ENCODE measurements at places on chromosomes 12 and 14.

DNA sequence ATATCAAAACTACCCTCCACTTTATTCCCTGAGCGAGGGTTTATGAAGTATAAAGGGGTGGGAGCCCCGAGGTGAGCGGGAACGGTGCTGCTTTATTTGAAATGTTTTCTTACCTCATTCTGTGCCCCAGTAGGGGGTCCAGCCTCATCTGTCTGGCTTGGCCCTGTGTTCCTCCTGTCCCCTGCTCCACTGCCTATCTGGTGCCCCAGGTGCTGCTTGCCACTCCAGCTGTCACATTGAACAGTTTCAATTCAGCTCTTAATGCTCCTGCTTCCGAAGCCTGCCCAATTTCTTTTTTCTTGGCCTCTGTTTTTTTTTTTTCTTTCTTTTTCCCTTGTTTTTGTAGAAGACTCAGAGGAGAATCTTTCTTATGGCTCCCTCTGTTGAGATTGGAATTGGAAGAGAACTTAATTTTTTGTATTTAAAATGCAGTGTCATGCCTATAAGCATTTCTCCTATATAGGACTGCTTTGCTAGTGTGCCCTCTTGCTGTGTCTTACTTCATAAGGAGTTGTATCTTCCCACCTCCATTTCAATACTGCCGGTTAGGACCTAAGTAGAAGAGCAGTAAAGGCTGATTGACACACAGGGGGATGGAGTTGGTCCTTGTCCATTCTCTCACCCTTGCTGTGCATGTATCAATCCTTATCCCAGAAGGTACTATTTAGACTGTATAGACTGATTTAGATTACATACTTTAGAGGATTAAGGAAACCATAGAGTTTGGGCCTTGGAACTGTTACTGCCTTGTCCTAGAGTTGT is 2.3 kb downstream of the ATXN7L3B start:
- DNase-seq, result no peak

DNA sequence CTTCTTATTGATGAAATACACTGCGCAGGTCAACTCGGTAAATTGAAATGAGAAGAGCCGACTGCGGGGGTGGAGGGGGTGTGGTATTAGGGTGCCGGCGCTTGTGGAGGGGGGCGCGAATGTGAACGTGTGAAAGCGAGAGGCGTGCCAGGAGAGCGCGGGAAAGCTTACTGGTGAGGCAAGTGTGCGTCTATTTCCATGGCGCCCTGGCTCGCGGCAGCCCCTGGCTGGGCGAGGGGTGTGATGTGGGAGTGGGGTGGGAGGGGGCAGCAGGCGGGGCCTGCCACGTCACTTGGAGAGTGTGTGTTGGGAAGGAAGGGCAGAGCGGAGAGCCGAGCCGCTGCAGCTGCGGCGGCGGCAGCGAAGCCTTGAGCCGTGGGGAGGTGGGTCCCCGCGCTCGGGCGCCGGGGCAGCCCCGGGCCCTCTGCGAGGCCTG is 88.8 kb downstream of the GALNT8 start:
- no peak for DNase-seq

- DNase-seq, result no peak
These were observed 5.5 kb upstream of the KRT84 start for GRCh38 chr12:52390739-52391617.

- DNase-seq, result no peak
These were observed 9.4 kb downstream of the ASPG start for GRCh38 chr14:104094709-104095425.

- no peak for DNase-seq
These were observed 5.7 kb downstream of the AHNAK2 start for GRCh38 chr14:104972301-104973134.

GRCh38 chr14:95361373-95362137 is 41.8 kb upstream of the CLMN start:
- DNase-seq, result no peak

DNA sequence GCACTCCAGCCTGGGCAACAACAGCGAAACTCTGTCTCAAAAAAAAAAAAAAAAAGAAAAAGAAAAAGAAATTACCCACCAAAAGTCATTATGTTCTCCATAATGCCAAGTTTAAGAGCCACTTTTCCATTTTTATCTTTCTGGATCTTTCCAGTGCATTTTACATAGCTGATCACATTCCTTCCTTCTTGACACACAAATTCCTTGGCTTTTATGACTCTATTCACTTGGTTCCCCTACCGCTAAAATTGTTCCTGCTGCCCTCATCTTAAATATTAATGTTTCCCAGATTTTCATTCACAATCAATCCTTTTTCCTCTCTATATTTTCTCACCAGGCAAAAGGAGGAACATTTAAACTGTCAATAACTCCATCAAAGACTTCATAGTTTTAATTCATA is 20.2 kb downstream of the KLHL28 start:
- no peak for DNase-seq

- no peak for DNase-seq
These were observed 270.7 kb downstream of the ALG10 start for GRCh38 chr12:34292736-34293625.

GRCh38 chr12:102201436-102202061 is 3.9 kb upstream of the PMCH start:
- DNase-seq, result no peak

GRCh38 chr12:57008178-57008577 is 1.8 kb upstream of the ZBTB39 start:
- DNase-seq, result no peak

DNA sequence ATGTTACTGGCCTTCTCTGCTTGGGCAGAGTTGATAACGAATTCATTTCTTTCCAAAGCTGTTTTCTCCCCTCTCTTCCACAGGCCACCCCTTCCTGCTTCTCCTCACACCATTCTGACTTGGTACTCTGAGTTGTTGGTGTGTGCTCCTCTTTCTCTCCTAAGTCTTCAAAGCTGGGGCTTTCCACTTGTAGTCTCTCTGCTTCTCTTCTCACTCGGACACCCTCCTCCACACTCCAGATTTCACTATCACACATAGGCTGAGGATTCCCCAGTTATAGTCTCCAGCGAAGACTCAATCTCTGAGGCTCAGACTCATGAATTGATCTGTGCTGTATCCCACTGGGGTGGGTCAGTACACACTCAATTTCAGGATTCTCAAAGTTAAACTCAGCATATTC is 201.0 kb downstream of the SSPN start:
- DNase-seq, result no peak
